ENCODE measurements at places on chromosomes 11 and 22.
A peak's percentile ranks its signal among the peaks of the same experiment; 100 is the strongest.

DNA sequence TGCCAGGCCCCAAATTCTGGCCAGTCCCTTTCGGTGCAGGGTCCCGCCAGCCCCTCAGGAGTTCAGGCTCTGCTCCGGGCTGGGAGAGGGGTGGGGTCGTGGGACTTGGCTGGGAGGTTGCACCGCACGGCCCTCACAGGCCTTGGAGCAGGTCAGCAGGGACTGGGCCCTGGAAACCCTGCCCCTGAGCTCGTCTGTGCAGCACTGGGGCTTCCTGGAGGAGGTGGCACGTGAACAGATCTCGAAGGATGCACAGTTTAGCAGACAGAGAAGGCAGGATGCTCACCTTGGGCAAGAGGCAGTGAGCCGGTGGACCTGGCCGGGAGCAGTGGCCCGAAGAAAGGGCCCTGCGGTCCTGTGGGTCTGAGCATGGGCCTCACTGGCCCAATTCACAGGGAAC lies 70.0 kb downstream of the WNT7B start:
- no peak for DNase-seq

- DNase-seq: no peak
Measured at GRCh38 chr11:47236482-47236881, 12.1 kb downstream of the ACP2 start.

- no peak for DNase-seq
Measured at GRCh38 chr11:128508770-128509510, 78.4 kb downstream of the ETS1 start.

DNA sequence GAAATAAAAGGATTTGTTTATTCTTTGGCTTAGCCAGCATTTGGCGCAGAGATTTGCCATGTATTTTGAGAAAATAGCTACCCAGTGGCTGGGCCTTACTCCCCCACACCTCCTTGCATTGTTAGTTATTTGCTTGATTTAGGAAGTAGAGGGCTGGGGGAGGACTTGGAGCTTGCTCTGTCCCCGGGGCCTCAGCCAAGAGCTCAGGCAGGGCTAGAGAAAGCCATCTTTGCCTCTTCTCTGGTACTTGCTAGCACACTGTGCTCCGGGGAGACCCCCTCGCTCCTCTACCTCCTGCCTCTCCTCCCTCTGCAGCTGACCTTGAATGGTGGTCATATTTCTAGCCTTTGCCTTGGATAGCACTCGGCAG lies 93.0 kb downstream of the SCN3B start:
- no peak for DNase-seq

DNA sequence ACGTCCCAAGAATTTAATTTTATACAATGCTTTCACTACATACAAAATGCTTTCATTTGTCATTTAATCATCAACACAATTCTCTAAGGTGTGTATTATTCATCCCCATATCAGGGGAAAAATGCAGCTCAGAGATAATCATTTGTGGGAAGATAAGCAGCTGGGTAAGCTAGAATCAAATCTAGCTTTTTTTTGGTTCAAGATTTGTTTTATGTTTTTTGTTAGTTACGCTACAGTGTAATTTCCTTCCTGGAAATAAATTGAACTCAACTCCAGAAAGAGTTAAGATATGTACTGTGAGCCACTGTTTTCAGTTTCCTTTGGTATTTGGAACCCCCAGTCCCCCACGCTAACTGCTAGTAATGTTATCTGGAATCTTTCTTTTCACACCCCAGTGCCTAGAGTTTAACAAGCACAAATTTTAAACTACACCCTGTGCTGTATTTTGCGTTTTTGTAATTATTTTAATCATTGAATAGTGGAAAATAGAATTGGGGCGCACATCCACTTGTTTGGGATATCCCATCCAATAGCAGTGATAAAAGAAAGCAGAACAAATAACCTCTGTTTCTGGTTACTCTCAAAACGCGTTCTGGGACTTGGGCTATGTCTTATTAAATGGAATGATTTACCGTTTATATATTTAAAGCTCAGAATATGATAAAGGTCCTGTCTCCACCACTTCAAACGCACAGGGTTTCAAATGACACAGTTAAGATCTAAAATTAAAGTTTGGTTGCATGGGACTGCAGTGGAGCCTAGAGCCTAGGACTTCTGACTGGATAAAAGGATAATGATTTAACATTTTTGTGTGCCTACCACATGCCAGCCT lies 2.1 kb upstream of the HSPA8 start:
- no peak for DNase-seq

DNA sequence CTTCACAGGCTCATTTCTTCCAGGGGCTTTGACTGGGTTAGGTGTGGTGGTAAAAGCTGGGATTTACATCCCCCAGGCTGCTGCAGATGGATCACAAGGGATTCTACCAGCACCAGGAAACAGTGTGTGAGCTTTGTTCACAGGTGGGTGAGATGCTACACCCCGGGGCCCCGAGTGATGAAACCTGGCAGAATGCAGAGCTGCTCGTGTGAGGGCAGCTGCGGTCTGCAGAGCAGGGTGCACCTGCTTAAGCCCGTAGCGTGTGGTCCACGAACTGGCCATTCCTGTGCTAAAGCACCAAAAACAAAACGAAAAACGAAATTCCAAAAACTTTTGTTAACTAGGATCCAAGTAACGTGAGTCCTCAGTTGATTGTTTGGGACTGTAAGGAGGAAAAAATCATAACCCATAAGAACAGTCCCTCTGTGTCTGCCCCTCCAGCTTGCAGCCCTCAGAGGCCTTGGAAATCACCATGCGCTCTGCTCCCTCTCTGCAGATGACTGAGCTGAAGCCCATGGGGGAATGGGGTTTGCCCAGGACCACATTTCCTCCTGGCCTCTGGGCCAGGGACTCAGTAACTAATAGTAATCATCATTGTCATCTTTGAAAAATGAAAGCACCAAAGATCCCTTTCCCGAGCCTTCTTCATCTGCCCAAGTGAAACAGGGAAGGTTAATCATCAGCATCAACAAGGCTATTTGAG lies 24.6 kb downstream of the ELF5 start:
- DNase-seq: no peak

DNA sequence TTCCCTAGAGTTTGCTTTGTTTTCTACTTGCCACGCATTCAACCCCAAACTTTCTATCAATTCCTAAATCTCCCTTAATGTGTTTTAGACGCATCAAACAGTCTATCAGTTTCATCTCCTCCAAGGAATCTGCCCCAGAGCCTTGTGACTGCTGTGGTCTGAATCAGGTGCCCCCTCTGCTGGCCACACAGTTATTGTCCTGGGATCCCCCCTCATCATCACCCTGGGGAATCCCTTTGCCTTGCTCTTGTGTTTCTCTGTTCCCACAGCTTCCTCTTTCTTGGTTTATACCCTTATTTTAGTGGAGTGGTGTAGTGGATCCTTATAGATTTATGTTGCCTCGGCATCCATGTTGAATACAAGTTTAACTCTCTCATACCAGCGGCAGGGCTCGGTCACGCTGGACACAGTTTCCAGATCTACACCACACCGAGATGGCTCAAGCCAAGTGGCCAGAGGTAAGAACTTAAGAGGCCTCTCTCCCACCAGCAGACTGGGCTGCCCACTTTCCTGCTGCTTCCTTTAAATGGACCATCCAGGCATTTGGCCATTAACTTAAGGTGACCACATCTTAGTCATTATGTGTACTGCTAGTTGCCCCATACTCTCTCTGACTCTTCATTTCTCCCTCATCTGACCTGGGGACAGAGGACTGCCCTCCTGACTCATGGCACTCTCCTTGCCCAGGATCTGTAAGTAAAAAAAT lies 8.2 kb downstream of the UPB1 start:
- DNase-seq: peak; percentile 12

DNA sequence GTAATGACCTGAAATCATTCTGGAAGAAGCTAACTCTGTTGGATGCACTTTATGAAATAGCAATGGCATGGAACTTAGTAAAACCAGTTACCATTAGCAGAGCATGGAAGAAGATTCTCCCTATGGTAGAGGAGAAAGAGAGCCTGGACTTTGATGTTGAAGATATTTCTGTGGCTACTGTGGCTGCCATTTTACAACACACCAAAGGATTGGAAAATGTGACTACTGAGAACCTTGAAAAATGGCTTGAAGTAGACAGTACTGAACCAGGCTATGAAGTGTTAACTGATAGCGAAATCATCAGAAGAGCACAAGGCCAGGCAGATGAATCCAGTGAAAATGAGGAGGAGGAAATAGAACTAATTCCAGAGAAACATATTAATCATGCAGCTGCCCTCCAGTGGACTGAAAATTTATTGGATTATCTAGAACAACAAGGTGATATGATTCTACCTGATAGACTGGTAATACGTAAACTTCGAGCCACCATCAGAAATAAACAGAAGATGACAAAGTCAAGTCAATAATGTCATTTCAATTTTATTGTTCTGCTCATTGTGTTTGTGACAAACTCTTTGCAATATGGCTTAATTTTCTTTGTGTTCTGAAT lies 2.0 kb downstream of the JRKL start:
- DNase-seq: no peak

GRCh38 chr11:66293777-66294625 lies 2.3 kb downstream of the TMEM151A start:
- no peak for DNase-seq
